ENCODE measurements at places on chromosomes 11 and 22.

DNA sequence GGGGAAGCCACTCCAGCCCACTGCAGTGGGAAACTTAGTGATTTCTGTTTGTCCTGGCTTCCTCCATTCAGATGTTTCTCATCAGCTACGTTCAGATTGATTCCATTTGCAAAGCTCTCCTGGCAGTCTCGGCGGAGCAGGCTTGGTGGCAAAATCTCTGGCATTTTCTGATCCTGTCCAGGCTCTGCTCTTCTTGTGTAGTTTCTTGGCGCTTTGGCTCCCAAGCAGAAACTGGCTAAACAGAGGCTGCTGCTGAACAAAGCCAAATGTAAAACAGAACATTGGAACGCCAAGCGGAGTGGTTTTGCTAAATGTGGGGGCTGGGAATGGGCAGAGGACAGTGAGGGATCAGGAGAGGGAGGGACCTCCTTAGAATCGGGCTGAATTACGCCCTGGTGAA lies 36.7 kb downstream of the ADAMTS8 start:
- no peak for DNase-seq

DNA sequence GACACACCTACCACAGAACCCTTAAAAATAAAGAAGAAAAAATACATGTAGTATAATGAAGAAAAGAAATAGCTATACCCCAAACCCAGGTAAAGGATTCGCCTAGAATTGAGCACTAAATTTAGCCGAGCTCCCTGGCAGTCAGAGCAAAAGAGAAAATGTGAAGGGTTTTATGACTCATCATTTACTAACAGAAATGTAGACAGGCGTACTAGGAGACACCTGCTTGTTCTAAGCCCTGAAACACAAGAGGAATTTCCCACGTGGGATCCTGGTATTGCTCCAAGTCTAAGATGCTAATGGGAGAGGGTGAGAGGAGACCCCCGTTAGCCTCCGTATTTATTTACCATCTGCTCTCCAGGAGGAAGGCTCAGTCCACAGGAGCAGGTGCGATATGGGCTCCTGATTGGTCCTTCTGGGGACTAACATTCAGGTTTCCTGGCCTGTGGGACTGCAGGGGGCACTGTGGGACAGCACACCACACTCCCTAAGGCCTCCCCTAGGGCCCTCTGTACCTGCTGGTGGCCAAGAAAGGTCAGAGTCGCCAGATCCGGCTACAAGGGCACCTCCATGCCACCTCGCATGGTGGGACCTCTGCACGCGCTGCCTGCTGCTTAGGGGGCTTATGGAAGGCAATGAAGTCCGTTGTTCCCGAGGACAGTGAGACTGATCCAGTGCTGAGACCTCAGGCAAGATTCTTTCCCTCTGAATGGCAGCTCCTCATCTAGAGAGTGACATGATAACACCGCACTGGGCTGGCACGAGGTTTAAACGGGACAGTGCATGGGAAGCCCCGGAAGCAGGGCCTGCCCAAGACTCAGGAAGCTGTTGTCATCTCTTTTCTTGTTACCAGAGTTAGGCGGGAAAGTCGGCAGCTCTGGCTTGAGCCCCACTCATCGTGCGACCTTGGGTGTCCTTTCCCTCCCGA lies 25.8 kb downstream of the KCNC1 start:
- no peak for DNase-seq

DNA sequence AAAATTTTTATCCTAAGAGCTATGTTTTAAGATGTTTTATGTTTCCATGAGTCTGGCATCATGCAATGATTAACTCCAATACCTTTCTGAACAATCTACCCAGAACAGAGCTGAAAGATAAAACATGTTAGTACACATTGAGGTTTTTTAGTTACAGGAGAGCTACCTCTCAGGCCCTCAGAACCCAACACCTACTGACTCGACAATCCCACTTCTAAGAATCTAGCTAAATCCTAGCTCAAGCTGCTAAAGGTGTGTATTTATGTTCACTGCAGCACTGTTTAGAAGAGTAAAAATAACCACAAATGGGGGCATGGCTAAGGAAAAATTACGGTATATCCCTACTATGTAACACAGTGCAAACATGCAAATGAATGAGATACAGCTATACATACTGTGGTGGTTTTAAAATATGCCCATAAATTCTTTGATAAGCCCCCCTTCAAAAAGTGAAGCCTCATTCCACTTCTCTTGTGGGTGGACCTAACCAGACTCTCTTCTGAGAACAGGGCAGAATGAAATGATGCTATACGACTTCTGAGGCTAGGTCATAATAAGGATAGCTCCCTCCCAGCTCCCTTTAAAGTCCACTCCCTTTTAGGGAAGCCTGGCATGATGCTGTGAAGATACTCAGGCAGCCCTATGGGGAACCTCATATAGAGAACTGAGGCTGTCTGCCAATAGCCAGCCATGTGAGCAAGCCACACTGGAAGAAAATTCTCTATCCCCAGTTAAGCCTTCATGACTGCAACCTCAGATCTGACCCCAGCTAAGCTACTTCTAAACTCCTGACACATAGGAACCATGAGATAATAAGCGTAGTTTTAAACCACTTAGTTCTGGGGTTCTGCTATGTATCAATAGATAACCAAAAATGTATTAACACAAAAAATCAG lies 29.5 kb downstream of the TMEM123 start:
- no peak for DNase-seq

GRCh38 chr11:57513911-57514537 lies 1.5 kb downstream of the SLC43A1 start:
- DNase-seq: no peak

- no peak for DNase-seq
Observed at GRCh38 chr22:50693462-50693861, 20.8 kb downstream of the SHANK3 start.

DNA sequence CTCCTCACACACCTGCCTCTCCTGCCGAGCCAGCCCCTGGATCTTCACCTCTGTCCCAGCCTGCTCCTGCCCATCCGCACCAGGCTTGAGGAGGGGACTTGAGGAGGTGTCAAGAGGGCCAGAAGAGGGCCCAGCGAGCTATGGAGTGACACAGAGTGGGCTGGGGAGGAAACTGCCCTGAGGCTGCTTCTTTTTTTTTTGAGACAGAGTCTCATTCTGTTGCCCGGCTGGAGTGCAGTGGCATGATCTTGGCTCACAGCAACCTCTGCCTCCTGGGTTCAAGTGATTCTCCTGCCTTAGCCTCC lies 21.9 kb upstream of the CDON start:
- DNase-seq: no peak

DNA sequence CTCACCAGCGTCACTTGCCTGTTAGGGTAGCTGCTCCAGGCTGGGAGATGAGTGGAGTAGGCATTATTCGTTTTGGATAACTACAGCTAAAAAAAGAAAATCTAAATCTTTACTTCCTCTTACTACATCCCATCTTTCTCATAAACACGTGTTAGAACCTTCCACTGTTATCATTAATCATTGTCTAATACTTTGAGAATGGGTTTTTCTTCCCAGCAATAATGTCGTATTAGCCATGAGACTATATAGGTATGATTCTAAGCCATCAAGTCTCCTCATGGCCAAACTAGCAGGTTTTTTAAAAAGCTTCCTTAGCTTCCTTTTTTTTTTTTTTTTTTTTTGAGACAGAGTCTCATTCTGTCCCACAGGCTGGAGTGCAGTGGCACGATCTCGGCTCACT lies 3.9 kb upstream of the TEF start:
- no peak for DNase-seq

DNA sequence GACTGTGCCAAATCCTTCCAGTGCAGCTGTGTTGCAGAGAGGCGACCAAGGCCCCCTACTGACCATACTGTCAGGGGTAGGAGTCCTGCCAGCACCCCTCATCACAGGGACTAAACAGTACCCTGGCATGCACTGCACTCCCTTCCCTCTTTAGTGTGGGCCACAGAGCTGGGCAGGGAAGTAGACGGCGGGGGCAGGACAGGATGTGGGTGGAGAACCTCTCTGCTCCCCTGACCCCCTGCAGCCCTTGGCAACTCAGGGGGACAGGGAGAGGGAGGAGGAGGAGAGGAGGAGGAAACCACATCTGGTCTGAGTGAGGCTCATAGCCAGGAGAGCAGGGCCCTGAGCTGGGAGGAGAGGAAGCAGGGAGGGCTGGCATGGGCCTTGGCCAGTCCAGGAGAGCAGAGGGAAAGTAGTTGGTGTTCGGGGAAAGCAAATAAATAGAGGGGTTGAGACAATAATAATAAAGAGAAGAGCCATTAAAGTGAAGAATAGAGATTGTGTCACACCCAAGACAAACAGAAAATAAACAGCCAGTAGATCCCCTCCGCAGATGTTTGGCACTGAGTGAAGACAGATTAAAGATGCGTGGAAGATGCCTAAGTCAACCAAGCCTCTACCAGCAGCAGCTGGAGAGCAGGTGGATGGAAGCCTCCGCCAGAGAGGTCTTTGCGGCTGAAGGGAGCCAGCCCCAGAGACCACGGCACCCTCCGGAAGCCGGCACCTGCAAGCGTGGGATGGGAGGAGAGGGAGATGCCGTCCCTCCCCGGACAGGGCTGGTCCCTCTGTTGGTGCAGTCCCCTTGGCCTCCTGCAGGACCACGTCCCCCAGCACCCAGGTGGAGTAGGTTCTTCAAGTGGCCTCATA lies 61.5 kb downstream of the RPUSD4 start:
- no peak for DNase-seq

DNA sequence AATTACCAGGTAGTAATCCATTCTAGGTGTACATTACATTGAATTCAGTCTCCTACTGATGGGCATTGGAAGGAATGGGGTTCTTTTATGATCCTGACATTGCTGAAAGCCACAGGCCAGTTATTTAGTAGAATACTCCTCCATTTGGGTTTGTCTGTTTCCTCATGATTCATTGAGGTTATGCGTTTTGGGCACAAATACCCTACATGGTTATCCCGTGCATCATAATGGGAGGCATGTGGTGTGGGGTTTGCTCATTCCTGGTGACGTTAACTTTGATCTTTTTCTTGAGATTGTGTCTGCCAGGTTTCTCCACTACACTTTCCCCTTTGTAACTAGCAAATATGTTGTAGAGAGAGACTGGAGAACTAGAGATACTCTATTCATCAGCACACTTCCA lies 5.5 kb downstream of the FOLR3 start:
- no peak for DNase-seq

DNA sequence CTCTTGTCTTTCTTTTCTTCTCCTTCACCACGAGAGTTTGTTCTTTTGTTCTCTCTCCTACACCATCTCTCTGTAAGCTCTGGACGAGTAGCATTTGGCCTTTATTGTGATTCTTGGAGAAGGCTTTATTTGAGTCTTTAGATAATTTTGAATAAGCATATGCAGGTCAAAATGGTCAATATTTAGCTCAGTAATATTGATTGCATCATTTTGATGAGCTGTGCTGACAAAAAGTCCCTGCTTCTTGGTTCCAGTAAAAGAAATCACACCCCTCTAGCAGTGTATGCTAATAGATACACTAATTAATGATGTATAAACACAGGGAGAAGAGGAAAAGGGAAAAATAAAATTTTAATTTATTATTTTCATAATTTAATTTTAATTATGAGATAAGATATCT lies 25.8 kb upstream of the MUC15 start:
- DNase-seq: no peak

DNA sequence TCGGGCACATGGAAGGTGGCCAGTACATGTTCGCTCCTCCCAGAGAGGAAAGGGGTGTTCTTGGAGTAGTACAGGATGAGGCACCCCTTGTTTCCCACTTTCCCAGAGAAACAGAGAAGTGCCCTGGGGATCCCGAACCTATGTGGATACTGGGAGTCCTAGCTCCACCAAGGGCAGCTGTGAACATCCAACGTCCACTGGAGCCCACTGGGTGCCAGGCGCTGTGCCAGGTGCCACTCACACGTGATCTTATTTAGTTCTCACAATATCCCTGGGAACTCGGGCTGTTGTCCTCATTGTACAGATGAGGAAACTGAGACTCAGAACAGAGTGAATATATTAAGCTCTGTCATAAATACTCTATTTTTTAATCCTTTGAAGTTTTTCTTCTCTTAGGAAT lies 12.0 kb downstream of the SLCO2B1 start:
- DNase-seq: no peak

- DNase-seq: no peak
Observed at GRCh38 chr22:20909543-20910303, 7.5 kb upstream of the CRKL start.

- DNase-seq: no peak
Observed at GRCh38 chr11:78061088-78061920, 2.4 kb upstream of the THRSP start.

DNA sequence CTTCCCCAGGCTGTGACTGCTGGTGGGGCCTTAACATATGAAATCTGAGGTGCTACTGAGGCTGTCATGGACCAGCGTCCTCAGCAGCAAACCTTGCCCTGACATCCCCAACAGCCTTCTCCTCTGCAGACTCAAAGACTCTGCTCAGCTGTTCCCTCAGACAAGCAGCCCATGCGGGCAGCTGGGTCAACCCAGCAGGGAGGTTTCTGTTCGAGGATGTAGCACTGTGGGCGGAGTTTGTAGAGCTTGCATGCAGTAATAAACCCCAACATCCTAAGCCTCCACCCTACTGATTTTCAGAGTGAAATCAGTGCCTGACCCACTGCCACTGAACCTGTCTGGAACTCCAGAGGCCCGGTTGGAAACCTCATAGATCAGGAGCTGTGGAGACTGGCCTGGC lies 88.8 kb upstream of the XKR3 start:
- no peak for DNase-seq

GRCh38 chr11:19445771-19446170 lies 205.0 kb upstream of the E2F8 start:
- no peak for DNase-seq

GRCh38 chr11:105229257-105229656 lies 89.7 kb upstream of the CARD18 start:
- no peak for DNase-seq

DNA sequence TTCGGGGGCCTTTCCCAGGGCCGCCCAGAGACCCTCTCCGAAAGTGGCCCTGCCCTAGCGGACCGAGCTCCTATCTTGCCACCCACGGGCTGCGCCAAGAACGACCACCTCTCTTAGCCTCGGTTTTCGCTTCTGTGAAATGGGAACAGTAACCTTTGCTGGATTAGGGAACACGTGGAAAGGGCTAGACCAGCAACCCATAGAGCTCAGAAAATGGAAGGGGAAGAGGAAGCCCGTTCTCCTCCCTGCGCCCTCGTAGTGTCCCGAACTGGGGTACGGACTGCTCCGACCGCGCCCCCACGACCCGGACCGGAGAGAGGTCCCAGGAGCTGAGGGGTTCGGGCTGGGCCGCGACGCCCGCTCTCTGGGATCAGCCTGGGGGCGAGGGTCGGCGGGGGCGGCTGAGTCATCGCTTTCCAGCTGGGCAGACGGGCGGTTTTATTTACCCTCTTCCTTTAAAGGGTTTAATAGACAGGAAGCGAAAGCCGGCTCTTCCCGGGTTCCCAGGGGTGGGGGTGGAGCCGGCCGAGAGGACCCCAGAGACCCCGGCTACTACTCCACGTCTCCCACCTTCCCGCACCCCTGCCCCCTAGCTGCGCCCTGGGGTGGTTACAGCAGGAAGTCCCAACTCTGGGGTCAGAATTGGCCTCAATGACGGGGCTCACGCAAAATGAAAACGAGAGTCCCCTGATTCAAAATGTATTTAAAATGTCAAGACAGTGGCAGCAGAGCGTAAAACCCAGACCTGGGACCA lies 907 bp upstream of the PHLDA2 start:
- peak; percentile 49 for DNase-seq
